ENCODE measurements at places on chromosomes 3 and 15.

DNA sequence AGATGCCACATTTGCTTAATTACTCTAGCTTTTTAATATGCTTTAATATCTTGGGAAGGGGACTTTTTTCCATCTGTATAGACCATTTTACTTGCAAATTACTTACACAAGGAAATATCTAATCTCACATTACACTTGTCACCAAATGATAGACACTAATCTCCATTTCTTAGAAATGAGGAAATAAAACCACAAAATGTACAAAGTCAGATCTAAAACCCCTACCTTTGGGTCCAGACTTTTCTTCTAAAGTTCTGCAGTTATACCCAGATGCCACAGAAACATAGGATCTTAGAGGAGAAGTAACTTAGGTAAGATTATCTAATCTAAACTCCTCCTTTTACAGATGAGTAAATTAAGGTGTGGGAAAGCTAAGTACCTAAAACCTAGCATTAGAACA is 44.3 kb downstream of the CD200R1L start:
- DNase-seq = no peak

DNA sequence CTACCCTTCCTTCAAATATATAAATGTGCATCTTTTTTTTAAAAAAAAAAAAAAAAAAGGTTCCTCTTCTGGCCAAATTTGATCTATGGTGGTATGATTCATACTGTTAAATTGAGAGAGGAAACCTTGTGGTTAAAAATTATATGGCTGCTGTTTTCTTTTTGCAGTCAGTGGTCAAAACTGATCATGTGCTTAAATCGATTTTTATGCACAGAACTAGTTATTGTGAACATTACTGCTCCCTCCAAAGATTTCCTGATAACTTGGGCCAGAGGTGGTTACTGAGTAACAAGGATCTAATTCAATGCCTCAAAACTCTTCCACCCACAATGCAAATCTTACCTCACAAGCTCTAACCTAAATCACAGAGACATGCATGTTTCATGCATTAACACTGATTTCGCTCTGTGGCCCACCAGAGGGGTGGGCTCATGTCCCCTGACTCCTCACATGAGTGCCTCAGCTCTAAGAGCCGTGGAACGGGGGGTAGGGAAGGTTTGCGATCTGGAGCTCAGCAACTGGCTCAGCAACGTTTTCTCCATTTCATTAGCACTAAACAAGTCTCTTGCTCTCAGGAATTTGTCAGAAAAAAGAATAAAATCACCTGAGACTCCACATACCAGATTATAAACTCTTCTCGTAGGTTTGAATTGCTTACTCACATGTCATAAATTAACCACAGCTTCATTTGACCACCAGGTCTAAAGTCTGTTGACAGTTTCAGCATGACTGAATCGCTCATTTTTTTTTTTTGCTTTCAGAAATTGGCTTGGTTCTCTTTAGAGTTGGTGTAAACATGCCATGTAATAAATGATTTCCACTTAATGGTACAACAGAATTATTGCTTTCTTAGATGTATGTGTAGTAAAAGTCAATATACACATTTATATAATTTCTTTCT is 280.4 kb downstream of the CD47 start:
- no peak for DNase-seq

- no peak for DNase-seq
Measured at GRCh38 chr15:38532728-38533127, 31.9 kb downstream of the RASGRP1 start.

DNA sequence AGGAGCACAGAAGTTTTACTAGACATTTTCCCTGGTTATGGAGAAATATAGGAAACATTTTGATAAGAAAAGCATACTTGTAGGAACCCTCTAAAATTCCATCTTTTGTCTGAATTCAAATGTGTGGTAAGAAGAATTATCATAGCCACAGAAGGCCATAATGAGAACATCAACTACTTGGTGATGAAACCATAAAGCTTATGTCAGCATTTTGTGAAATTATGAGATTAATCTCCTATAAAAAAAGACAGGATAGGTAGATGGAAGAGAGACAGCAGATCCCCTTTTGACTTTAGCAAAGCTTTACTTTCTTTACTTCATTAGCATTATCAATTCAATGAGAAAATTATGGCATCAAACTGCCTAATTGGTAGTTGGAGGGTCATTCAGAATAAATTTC is 697.0 kb downstream of the IGSF11 start:
- no peak for DNase-seq

- no peak for DNase-seq
Measured at GRCh38 chr15:67120009-67120838, 54.8 kb downstream of the SMAD3 start.

DNA sequence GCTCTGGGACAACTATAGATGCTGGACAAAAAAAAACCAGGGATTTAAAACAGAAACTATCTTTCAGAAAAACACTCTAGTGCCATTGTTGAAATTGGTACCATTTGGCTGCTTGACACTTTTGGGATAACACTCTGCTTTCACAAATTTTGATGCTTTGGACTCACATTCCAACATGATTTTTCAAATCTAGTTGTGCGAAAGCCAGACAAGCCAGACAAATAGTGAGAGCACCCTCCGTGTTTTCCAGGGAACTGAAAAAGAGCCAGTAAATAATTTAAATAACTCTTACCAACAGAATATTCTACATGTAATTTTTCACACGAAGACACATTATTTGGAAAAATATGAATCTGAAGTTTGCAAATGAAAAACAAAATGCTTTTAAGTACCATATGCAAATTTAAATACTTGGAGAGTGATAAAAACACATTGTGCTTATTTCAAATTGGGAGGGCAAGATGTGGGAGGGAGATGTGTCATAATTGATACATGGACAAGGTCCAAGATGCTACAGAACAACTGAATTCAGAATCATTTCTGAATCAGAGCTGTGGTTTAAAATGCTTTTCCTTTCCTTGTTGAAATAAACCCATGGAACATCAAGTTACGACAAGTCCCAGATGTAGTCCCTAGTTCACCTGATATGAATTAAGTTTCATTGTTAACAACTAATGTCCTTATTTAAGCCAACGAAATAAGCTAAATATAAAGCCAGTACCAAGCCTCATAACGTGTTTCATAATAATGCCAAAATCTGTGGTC is 144.2 kb upstream of the SOX2 start:
- DNase-seq = no peak

DNA sequence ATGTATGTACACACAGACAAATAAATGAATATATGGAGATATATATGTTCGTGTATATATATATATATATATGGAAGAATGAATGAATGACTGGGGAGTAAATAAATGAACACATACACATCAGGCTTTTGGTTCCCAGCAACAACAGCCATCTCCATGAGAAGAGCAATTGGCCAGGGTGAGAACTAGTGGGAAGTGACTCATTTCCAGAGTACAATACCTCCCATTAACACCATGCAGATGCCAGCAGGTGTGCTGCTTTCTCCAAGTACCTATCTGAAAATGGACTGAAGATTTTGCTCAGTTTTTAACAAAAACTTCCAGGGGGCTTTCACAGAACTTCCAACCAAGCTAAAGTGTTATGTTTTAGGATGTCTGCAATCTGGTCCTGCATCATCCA is 179.8 kb upstream of the SLC2A2 start:
- DNase-seq = no peak

DNA sequence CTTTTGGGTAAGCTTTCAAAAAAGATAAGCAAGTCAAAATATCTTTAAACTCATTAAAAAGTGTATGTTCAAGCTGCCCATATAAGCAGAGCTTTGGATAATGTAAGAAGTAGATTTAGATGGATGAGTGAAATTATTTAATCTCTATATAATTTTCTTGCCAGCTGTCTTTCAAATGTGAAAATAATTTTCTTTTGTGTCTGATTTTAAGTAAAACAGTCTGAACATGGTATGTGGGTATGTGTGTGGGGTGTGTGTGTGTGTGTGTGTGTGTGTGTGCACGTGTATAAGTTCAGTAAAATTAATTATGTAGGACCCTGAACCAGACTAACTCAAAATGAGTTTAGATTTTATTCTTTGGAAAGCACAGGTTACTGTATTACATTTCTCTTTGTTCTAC is 155.2 kb upstream of the CGNL1 start:
- DNase-seq = no peak
